Kidney (tissue), 22 donors: ENCODE measurements at places on chromosomes 11 and 22. TPM values are rescaled to one million over a fixed set of nuclear protein-coding genes. Genes with fewer than 3 reads are reported as not detected.

The P2RX6 gene
- 1.6 TPM for polyA plus RNA-seq

GRCh38 chr22:50053861-50054260 is 4.2 kb downstream of the TTLL8 start:
- DNase-seq, result peak; percentile 9

The GUCY1A2 gene
- 0.75 TPM for polyA plus RNA-seq

DNA sequence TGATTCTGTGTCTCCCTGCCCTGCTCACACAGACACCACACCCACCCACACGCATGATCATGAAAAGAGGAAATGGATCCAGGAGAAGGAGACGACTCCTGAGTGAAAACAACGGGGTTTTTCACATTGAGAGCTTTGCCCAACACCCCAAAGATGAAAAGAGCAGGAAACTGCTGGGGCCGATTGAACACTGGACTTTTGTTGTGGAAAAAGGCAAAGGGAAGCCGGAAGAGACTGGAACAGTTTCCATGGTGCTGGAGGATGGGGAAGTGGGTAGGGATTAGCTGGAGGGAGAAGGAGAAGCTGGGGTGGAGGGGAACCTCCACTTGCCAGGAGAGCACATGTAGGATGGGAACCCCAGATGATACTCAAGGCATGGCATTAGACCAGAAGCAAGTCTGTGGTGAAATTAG is 5.2 kb upstream of the SLC43A3 start:
- no peak for DNase-seq

- no peak for DNase-seq
Observed at GRCh38 chr22:48866906-48867681, 960.6 kb downstream of the BRD1 start.

GRCh38 chr22:48899523-48900326 is 927.9 kb downstream of the BRD1 start:
- DNase-seq, result no peak

The AMOTL1 gene
- polyA plus RNA-seq, result 6.1 TPM

- no peak for DNase-seq
Observed at GRCh38 chr22:45381348-45381747, 32.1 kb downstream of the SMC1B start.

- DNase-seq, result no peak
Observed at GRCh38 chr11:119693253-119693815, 35.7 kb downstream of the NECTIN1 start.
